H1 (cell line): ENCODE measurements at places on chromosomes 16 and 17. TPM values are rescaled to one million over a fixed set of nuclear protein-coding genes. Genes with fewer than 3 reads are reported as not detected.

KCNJ12 gene
- total RNA-seq: 1.3 and 1.5 TPM in 2 replicates

DNA sequence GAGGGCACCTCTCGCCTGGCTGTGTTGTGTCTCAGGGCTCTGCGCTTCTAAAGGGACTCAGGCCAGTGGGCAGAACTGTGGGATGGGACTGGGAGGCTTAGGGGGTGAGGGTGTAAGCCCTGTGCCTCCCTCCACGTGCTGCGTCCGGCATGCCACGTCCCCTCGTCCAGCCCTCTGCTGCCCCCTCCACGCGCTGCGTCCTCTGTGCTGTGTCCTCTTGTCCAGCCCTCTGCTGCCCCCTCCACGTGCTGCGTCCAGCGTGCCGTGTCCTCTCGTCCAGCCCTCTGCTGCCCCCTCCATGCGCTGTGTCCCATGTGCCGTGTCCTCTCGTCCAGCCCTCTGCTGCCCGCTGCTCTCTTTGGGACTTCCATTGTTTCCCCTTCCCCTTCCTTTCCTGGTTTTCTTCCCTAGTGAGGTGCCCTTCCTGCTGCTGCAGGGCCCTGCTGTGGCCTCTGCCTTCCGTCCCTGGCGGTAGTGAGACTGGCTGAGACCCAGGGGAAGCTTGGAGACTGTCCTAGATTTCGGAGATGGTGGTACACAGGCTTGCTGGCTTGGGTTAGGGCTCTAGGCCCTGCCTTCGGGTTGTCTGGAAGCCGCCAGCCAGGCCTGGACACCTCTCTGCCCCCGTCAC, 6.4 kb upstream of the ZNF750 start:
- DNase-seq: no peak

CORO6 gene
- total RNA-seq: 2.1 and 2.5 TPM in 2 replicates

DNA sequence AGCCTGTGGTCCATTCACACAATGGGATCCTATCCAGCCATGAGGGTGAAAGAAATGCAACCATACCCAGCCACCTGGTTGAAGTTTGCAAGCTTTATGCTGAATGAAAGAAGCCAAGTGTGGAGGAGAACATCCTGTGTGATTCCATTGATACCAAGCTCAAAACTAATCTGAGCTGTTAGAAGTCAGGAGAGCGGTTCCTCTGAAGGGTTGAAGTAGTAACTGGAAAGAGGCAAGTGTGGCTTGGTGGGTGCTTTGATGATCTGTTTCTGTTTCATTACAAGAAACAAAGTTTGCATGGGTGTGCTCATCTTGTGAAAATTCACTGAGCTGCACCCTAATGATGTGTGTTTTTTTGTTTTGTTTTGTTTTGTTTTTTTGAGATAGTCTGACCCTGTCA, 99.4 kb downstream of the SALL1 start:
- no peak for DNase-seq

TRAPPC1 gene
- 99.3 and 114 TPM in 2 replicates for total RNA-seq

KRTAP4-4 gene
- not detected in 2 replicates for total RNA-seq

- no peak for DNase-seq
Observed at GRCh38 chr17:63447471-63448009, 1.4 kb upstream of the CYB561 start.

CTRB2 gene
- total RNA-seq: not detected in 2 replicates

GRCh38 chr17:75548813-75549212, 23.3 kb downstream of the LLGL2 start:
- no peak for DNase-seq

GRCh38 chr17:7777017-7777416, 57.0 kb upstream of the KDM6B start:
- no peak for DNase-seq

DNA sequence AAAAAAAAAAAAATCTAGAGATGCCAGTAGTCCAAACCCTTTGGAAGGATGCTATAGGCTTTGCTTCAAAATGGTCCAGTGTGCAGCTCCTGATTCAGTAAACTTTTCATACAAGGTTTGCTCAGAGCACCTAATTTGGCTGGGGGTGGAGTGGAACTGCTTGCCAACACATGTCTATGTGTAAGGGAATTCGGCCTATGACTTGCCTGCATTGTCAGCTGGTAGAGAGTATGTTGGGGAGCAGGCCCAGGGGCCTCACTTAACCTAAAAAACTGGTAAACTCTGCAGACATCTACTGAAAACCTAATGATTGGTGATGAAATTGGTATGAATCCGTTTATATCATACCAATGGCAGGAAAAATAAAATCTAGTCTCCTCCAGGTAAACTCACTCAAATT, 1.5 kb upstream of the MFSD6L start:
- peak; percentile 14 for DNase-seq

GRCh38 chr17:67047382-67047781, 3.0 kb downstream of the CACNG1 start:
- DNase-seq: no peak

DNA sequence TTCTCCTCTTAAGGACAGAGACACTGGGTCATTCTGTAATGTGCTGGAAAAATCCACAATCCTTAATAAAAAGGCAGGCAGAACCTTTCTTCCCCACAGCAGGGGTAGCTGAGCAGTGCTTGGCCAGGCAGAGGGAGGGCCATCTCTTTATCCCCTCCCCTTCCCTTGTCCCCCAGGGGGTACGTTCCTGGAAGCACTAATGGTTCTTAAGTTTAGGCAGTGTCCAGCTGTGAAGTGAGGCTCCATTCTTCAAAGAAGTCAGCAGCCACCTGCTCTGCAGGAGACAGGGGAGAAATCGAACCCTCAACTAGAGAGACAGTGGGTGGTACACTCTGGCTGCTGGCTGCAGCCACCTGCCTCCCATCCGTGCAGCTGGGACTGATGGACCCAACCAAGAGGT, 533.9 kb upstream of the CDH11 start:
- DNase-seq: no peak

PMFBP1 gene
- total RNA-seq: 1.2 and 1.6 TPM in 2 replicates

DNA sequence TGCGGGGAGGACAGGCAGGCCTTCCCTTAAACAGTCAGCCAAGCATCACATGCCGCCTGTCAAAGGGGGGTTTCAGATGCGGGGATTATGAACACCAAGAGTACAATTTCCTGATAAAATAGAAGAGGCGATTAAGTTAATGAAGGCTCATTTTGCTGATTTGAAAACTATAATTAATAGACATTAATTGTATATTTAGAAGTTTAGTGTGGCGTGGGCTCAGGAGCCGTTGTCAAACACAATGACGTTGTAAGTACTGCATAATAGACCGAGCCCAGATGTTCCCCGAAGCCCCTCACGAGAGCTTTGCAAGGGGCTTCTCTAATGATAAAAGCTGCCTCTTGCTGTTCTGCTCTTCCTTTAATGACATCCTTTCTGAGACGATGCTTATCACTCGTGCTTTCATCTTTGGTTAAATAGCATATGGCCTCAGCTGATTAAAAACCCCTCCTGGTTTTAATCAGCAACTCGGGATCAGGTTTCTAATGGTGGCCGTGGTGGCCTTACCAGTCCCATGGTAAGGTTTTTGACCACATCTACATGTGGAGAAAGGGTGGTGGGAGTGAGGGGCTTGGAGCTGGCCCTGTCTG, 28.2 kb downstream of the SNX20 start:
- DNase-seq: no peak

DNA sequence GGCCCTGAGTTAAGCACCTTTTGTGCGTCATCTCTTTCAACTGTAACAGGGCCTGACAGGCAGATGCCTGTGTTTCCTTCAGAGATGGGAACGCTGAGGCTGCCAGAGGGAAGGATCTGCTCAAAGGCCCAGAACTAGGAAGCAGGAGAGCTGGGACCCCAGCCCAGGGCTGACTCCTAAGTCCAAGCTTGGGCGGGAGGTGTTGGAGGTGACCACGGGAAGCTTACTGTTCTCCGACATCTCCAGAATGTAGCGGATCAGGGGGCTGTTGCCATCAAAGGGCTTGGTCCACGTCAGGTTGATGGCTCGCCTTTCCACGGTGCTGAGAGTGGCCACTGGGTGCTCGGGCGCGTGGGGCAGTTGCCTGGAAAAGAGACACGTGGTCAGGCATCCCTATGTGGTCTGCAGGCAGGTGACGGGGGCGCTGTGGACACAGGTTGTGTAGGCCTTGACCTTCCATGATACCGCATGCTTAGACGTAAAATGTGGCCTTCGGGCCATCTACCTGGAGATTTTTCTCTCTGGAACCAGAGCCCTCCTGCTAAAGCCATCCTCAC, 111.4 kb upstream of the CDC42EP4 start:
- no peak for DNase-seq

SCNN1G gene
- total RNA-seq: 0.99 and 1.1 TPM in 2 replicates

DNA sequence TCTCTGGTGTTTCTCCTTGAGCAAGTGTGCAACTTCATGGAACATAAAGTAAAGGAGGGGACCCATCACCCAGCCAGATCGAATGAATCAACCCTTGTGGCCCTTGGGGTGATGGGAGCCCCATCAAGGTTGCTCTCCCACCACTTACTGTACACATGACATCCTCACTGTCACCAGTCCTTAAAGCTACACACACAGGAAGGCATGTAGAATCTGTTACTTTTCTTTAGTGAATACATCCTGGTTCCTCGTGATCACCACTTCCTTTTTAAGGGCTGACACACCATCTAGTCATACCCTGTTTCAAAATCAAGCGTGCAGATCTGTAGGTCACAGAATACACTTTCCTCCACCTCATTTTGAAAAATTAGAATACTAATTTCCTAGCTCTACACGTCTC, 22.6 kb upstream of the MPHOSPH6 start:
- no peak for DNase-seq

DNA sequence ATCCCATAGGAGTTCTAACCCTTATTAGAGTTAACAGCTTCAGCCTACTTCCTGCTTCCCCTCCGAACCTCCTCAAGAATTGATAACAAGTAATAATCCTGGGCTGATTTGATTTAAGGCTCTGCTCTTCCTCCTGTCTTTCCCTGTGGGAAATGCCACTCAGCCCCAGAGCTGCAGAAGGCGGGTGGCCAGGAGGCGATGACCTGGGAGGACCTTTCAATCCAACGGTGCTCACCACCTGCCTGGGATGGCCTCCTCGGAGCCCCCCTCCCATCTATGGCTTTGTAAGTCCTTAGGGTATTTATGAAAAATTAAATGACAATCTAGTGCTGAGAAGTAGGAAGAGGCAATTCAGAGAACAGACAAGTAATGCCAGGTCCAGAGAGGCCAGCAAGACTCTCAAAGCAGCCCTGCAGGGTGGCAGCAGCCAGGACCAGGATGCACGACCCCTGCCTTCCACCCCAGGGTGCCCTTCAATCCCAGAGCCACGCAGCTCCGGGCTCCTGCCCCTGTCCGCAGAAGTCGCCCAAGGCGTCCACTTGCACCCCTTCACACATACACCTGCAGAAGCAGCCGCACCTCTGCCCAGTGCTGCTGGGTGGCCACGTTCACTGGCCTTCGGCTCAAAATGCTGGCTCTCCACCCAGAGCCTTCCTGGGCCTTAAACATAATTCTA, 34.3 kb downstream of the ABR start:
- DNase-seq: no peak

DNA sequence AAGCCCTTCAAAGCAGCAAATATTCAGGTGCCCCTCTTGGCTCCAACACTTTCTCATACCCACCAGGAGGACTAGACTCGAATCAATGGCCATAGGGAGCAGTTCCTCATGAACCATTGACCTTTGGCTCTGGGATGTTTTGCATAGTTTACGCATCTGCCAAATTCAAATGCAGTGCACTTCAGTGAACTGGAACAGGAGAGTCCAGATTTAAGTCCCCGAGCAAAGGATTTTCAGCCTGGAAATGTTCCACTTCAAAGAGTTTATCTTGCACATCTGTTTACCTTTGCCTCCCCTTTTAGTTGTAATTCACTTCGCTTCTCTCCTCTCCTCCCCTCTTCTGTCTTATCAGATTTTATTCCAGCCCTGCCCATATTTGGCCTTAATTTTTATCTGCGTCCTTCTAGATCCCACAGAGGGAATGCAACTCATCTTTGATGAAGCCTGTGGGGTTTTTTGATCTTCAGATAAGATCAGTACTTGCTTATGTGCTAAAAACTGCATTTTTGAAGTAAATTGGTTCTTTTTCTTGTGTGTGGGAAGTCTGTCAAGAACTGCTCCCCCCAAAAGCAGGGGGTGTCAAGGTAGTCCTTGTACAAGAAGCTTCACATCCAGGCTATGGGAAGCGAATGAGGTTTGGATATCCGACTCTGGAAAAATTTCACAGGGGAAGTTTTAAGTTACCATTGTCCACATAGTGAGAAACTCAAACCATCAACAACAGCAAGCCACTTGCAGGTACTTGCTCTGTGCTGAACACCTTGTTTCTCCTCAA, 281.6 kb downstream of the RBFOX1 start:
- no peak for DNase-seq

DNA sequence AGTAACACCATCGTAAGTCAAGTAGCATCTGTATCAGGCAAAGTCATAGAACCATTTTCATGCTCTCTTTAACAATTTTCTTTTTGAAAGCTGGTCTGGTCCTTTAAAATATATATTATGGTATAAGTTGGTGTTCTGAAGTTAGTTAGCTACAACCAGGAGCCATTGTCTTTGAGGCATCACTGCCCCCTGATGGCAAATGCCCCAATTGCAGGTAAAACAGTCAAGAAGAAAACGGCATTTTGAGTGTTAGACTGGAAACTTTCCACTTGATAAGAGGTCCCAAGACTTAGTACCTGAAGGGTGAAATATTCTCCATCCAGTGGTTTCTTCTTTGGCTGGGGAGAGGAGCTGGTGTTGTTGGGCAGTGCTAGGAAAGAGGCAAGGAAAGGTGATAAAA, 14.1 kb downstream of the TP53 start:
- DNase-seq: no peak

DNA sequence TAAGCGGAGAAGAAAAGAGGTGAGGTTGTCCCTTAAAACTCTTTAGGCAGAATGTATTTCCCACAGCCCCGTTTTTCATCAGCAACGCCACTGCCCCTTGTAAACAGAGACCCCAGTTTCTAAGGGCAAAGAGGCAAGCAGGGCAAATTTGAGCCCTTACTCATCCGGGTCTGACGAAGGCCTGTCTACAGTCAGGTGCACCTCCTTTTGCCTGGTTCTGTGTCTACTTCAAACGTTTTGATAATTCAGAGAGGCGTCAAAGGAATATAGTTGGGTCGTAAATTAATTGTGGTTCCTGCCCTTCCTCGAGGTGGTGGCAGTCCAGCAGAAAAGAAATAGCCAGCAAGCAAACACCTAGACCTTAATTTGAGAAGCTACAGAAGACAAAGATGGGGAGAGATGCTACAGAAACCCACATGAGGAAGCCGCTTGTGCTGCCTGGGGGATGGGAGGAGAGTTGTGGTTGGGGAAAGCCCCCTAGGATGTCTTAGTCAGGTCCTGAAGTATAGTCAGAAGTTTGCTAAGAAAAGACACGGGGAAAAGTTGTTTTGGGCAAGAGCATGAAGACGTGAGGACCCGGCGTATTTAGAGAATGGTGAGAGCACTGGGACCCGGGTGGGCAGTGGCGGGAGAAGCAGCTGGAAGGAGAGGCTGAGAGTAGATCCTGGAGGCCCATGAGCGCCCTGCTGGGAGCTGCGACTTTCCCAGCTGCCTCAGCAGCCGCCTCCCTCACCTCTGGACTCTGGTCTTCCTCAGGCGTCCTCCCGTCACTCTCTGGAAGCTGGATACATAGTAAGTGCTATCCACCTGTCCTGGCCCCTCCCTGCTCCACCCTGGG, 2.4 kb downstream of the FBRS start:
- DNase-seq: no peak

DNA sequence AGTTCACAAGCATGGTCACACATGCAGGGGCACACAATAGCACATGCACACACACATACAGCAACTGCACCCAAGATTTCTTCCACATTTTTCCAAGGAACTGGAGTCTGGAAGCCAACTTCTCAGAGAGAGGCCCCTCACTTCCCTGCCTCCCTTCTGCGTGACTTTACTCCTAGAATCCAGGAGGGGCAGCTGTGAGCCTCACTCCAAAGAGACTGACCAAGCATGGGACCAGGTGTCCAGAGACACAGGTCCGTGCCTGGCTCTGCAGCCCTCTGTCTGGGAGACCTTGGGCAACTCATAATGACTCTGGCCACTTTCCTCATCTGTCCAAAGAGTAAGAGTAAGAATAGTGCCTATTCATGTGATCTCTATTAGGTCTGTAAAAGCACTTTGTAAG, 104.7 kb upstream of the TMEM132E start:
- DNase-seq: no peak
